ENCODE measurements at places on chromosomes 1 and 21.

GRCh38 chr21:41195311-41195710 lies 27.4 kb downstream of the BACE2 start:
- H3K4me3 ChIP-seq: no peak overlapping the region
- peaks cover 1% of the 10 kb centered on the region for H3K4me1 ChIP-seq
- no peak for DNase-seq
- H3K27me3 ChIP-seq: no peaks in the 10 kb centered on the region
- no peaks in the 10 kb centered on the region for H3K36me3 ChIP-seq
- H3K27ac ChIP-seq: no peak overlapping the region

GRCh38 chr1:201295861-201296260 lies 12.6 kb downstream of the PKP1 start:
- H3K27ac ChIP-seq: no peak overlapping the region
- H3K4me1 ChIP-seq: no peaks in the 10 kb centered on the region
- DNase-seq: no peak
- H3K27me3 ChIP-seq: peaks cover 32% of the 10 kb centered on the region
- no peaks in the 10 kb centered on the region for H3K36me3 ChIP-seq

GRCh38 chr1:228429007-228429406 lies 12.3 kb upstream of the TRIM17 start:
- no peaks in the 10 kb centered on the region for H3K4me1 ChIP-seq
- no peaks in the 10 kb centered on the region for H3K27me3 ChIP-seq
- no peaks in the 10 kb centered on the region for H3K36me3 ChIP-seq
- peak overlapping the region; percentile 35 for H3K4me3 ChIP-seq

GRCh38 chr1:65066766-65067490 lies 81.1 kb upstream of the AK4 start:
- peaks cover 3% of the 10 kb centered on the region for H3K27me3 ChIP-seq
- H3K27ac ChIP-seq: peak overlapping the region; percentile 76
- no peaks in the 10 kb centered on the region for H3K36me3 ChIP-seq
- peak overlapping the region; percentile 100 for H3K4me3 ChIP-seq
- H3K4me1 ChIP-seq: peaks cover 9% of the 10 kb centered on the region

GRCh38 chr1:9610548-9610947 lies 21.8 kb downstream of the TMEM201 start:
- peaks cover 81% of the 10 kb centered on the region for H3K36me3 ChIP-seq
- no peaks in the 10 kb centered on the region for H3K27me3 ChIP-seq
- H3K4me1 ChIP-seq: no peaks in the 10 kb centered on the region
- no peak overlapping the region for H3K4me3 ChIP-seq
- no peak for DNase-seq

GRCh38 chr1:78779831-78780230 lies 130.2 kb downstream of the IFI44 start:
- H3K36me3 ChIP-seq: no peaks in the 10 kb centered on the region
- H3K27me3 ChIP-seq: no peaks in the 10 kb centered on the region
- no peak overlapping the region for H3K4me3 ChIP-seq
- no peaks in the 10 kb centered on the region for H3K4me1 ChIP-seq
- no peak overlapping the region for H3K27ac ChIP-seq
- no peak for DNase-seq

DNA sequence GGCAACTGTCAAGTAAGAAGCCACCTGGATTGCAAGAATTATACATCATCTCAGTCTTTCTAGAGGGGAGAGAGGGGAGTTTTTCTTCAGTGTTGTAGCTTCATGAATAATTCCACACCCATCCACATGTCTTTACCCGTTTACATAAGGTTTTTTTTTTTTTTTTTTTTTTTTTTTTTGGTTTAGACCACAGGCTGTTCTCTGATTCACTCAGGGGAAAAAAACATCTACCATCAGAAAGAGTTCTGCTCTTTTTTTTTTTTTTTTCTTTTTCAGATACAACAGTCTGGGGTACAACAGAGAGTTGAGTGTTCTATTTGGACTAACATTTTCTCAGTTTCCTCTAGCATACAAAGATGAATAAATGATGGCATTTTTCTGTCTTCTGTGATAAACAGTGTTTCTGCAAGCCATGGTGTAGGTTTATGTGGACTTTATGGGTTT lies 4.9 kb upstream of the KIF14 start:
- H3K4me1 ChIP-seq: peaks cover 1% of the 10 kb centered on the region
- H3K36me3 ChIP-seq: no peaks in the 10 kb centered on the region
- no peak overlapping the region for H3K4me3 ChIP-seq

DNA sequence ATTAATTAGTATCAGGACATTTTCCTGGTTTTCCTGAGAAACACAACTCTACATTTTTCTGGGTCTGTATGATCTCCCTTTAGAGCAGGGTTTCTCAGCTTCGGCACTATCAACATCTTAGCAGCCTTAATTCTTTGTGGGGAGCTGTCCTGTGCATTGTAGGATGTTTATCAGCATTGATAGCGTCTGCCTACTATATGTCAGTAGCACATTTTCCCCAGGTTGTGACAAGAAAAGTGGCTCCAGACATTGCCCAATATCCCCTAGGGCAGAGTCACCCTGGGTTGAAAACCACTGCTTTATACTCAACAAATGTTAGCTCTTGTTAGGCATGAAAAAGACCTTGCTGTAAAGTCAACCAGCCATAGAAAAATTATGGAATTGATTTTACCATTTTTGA lies 195.1 kb upstream of the FMN2 start:
- H3K4me3 ChIP-seq: no peak overlapping the region
- H3K27ac ChIP-seq: no peak overlapping the region
- H3K27me3 ChIP-seq: no peaks in the 10 kb centered on the region
- no peaks in the 10 kb centered on the region for H3K36me3 ChIP-seq
- H3K4me1 ChIP-seq: peaks cover 2% of the 10 kb centered on the region
- no peak for DNase-seq

GRCh38 chr1:44775930-44776729 lies 790 bp downstream of the RPS8 start:
- no peaks in the 10 kb centered on the region for H3K27me3 ChIP-seq
- peak overlapping the region; percentile 81 for H3K27ac ChIP-seq
- H3K4me1 ChIP-seq: peaks cover 9% of the 10 kb centered on the region

GRCh38 chr1:150235294-150235851 lies 539 bp downstream of the ANP32E start:
- peaks cover 19% of the 10 kb centered on the region for H3K36me3 ChIP-seq
- peak overlapping the region; percentile 75 for H3K4me3 ChIP-seq
- H3K4me1 ChIP-seq: peaks cover 7% of the 10 kb centered on the region
- peak overlapping the region; percentile 85 for H3K27ac ChIP-seq

- H3K27ac ChIP-seq: no peak overlapping the region
- no peaks in the 10 kb centered on the region for H3K36me3 ChIP-seq
- no peaks in the 10 kb centered on the region for H3K4me1 ChIP-seq
These were observed 325.1 kb downstream of the BRINP2 start for GRCh38 chr1:177495878-177496277.

GRCh38 chr1:57109883-57110282 lies 144.1 kb upstream of the C8B start:
- DNase-seq: no peak
- H3K27ac ChIP-seq: no peak overlapping the region
- peaks cover 11% of the 10 kb centered on the region for H3K4me1 ChIP-seq
- no peaks in the 10 kb centered on the region for H3K27me3 ChIP-seq

GRCh38 chr1:68974447-68974846 lies 477.6 kb upstream of the DEPDC1 start:
- no peaks in the 10 kb centered on the region for H3K36me3 ChIP-seq
- no peak for DNase-seq
- H3K27me3 ChIP-seq: no peaks in the 10 kb centered on the region
- no peak overlapping the region for H3K27ac ChIP-seq
- H3K4me1 ChIP-seq: peaks cover 9% of the 10 kb centered on the region

GRCh38 chr1:22158654-22159053 lies 15.8 kb upstream of the WNT4 start:
- no peak for DNase-seq
- H3K4me3 ChIP-seq: no peak overlapping the region
- peaks cover 57% of the 10 kb centered on the region for H3K27me3 ChIP-seq
- no peak overlapping the region for H3K27ac ChIP-seq
- H3K4me1 ChIP-seq: no peaks in the 10 kb centered on the region
- no peaks in the 10 kb centered on the region for H3K36me3 ChIP-seq

DNA sequence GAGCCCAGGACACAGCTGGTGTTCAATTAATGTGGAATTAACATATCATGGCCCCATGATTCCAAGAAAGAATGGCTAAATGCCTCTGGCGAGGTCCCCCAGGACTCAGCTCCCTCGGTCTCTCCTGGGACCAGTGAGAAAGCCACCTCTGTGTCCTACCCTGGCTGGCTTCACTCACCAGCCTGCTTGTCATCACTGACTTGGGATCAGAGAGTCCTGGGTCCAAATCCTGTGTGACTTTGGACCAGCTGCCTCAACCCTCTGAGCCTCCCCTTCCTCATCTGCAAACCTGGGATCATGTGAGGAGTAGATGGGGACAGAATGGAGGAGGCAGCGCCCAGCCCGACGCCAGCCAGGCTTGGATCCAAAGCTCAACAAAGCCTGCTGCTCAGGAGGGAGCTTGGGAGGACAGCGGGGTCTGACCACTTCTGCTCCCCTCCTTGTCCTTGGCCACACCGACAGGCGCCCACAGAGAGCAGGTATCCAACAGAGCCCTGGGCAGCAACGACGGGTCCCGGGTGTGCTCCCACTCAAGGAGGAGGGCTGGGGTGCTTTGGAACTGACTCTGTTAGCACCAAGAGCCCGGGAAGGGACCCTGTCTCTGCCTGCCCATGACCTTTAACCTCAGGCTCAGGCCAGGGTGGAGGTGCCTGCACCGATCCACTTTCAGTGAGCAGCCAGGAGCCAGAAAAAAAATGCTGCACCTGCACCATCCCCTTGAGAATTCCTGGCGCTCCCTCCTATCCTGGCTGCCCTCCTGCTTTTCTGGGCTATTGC lies 3.2 kb downstream of the SH2D5 start:
- peaks cover 8% of the 10 kb centered on the region for H3K27me3 ChIP-seq
- H3K4me1 ChIP-seq: peaks cover 20% of the 10 kb centered on the region
- peaks cover 2% of the 10 kb centered on the region for H3K36me3 ChIP-seq
- H3K27ac ChIP-seq: no peak overlapping the region

- no peaks in the 10 kb centered on the region for H3K27me3 ChIP-seq
- no peak overlapping the region for H3K27ac ChIP-seq
- no peaks in the 10 kb centered on the region for H3K4me1 ChIP-seq
- DNase-seq: no peak
- no peak overlapping the region for H3K4me3 ChIP-seq
These were observed 8.5 kb upstream of the USP1 start for GRCh38 chr1:62428351-62428750.

DNA sequence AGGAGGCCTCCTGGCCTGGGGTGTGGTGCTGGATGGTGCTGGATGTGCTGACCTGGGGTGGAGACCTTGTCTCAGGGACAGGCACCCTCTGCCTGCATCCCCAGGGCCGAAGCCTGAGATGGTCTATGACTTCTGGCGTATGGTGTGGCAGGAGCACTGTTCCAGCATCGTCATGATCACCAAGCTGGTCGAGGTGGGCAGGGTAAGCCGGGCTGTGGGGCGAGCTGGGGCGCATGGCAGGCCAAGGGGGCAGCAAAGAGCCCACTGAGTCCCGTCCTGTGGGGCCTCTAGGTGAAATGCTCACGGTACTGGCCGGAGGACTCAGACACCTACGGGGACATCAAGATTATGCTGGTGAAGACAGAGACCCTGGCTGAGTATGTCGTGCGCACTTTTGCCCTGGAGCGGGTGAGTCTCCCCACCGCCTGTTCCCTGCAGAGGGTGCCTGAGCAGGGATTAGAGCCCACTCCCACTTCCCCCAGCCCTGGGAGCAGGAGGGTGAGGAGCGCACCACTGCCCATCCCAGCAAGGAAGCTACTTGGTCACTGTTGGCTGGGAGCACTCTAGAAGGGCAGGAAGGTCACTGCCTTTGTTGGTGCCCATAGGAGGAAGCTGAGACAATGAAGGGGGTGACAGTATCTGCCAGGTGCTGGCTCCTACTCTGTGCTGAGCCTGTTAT lies 75.2 kb downstream of the PTPRU start:
- no peaks in the 10 kb centered on the region for H3K36me3 ChIP-seq
- no peak overlapping the region for H3K27ac ChIP-seq
- H3K4me3 ChIP-seq: no peak overlapping the region
- DNase-seq: no peak
- H3K27me3 ChIP-seq: no peaks in the 10 kb centered on the region
- no peaks in the 10 kb centered on the region for H3K4me1 ChIP-seq

GRCh38 chr1:100145116-100145515 lies 12.2 kb downstream of the TRMT13 start:
- H3K4me1 ChIP-seq: no peaks in the 10 kb centered on the region
- no peak overlapping the region for H3K4me3 ChIP-seq
- H3K27me3 ChIP-seq: no peaks in the 10 kb centered on the region
- H3K36me3 ChIP-seq: peaks cover 100% of the 10 kb centered on the region
- DNase-seq: no peak

DNA sequence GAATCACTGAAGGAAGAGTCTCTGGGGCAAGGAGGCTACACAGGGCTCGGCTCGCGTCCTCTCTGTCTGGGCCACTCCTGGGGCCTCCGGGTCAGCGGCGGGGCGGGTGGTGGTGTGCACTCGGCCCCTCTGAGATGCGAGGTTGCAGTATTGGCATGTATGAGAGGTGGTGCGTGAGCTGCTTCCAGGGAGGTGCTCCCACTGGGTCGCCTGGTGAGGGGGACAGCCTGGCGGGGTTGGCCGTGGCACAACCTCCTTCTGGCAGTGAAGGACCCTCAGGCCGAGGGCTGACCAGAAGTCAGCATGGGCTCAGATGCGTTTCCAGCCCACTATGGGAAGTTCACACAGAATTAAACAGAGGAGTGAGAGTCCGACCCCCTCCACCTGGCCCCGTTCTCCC lies 38.5 kb upstream of the COL18A1 start:
- no peak overlapping the region for H3K4me3 ChIP-seq
- no peak for DNase-seq
- no peaks in the 10 kb centered on the region for H3K36me3 ChIP-seq
- H3K27ac ChIP-seq: no peak overlapping the region
- H3K4me1 ChIP-seq: peaks cover 29% of the 10 kb centered on the region

DNA sequence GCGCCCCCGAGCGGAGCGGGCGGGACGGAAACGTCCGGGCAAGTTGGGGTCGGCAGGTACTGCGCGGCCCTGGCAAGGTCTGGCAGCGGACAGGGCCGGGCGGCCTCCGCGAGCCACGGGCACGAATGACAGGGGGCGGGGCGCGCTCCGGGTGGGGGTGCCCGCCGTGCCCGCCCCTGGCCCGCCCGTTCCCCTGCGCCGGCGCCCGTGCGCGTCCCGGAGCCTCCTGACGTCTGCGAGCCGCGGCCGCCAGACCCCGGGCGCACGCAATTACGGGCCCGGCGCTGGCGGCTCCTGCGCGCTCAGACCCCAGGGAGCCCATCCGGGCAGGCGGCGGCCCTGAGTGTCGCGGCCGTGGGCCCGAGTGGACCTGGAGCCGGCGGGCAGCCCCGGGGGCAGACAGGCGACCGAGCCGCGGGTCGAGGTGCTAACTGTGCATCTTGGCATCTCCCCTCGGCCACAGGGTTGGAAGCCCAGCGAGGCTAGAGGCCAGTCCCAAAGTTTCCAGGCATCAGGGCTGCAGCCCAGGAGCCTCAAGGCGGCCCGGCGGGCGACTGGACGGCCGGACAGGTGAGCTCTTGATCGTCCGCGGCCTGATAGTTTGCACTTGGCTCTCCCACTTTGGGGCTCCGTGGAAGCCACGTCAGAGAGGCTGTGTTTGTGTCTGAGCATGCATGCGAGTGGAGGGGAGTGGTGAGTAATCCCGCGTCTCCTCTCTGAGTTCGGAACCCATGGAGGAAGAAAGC lies 918 bp downstream of the MIB2 start:
- peaks cover 12% of the 10 kb centered on the region for H3K36me3 ChIP-seq
- H3K4me3 ChIP-seq: peak overlapping the region; percentile 95
- no peaks in the 10 kb centered on the region for H3K27me3 ChIP-seq
- peak overlapping the region; percentile 27 for H3K27ac ChIP-seq
- no peak for DNase-seq

GRCh38 chr1:94623560-94624148 lies 82.1 kb upstream of the F3 start:
- H3K4me1 ChIP-seq: peaks cover 25% of the 10 kb centered on the region
- no peaks in the 10 kb centered on the region for H3K27me3 ChIP-seq
- DNase-seq: no peak
- no peak overlapping the region for H3K4me3 ChIP-seq
- no peak overlapping the region for H3K27ac ChIP-seq
